ENCODE measurements at places on chromosomes 4 and X. TPM values are rescaled to one million over a fixed set of nuclear protein-coding genes. Genes with fewer than 3 reads are reported as not detected.

DNA sequence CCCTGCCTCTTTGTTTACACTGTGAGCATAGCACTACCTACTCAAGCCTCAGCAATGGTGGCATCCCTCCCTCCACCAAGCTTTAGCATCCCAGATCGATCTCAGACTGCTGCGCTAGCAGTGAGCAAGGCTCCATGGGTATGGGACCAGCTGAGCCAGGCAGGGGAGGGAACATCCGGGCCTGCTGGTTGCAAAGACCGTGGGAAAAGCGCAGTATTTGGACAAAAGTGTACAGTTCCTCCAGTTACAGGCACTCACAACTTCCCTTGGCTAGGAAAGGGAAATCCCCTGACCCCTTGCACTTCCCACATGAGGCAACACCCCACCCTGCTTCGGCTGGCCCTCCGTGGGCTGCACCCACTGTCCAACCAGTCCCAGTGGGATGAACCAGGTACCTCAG is 26.5 kb downstream of the EGF start:
- no peak for DNase-seq

DNA sequence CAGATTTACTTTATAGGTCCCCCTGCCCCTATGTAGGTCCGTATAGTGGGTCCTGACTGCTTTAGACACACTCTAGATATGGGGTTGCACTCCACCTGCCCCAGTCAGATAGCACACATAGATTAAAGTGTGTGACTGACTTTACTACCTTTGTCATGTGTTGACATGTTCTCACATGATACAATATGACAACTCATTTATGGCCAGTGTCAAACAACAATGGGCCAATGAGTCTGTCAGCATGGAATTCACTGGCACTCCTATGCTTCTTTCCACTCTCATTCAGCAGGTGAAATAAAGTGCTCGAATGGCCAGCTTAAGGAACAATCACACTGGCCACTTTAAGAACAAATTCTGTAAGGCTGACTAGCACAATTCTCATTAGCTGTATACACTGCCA is 23.8 kb upstream of the FMR1NB start:
- DNase-seq = no peak

DNA sequence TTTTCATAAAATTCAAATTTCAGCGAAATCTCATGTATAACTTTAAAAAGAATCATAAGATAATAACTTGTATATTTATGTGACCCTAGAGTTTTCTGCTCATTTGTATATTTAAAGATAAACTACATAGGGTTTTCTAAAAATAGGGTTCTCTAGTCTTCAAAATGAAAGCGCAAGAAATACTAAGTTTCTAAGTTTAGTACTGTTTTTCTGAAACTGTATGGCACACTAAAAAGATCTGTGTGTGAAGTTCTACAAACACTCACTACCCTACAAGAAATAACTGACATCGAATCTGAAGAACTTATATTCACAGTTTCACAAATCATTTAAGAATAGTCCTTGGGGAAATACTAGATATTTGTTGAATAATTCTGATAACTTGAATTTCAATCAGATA is 38.7 kb upstream of the NDST4 start:
- no peak for DNase-seq

GRCh38 chr4:39451423-39452023 is 7.2 kb downstream of the RPL9 start:
- no peak for DNase-seq

- no peak for DNase-seq
Observed at GRCh38 chr4:177376024-177376423, 66.2 kb downstream of the AGA start.

GRCh38 chr4:31461421-31461820 is 741.3 kb downstream of the PCDH7 start:
- peak; percentile 34 for DNase-seq

The TEX13B gene
- polyA plus RNA-seq = not detected

DNA sequence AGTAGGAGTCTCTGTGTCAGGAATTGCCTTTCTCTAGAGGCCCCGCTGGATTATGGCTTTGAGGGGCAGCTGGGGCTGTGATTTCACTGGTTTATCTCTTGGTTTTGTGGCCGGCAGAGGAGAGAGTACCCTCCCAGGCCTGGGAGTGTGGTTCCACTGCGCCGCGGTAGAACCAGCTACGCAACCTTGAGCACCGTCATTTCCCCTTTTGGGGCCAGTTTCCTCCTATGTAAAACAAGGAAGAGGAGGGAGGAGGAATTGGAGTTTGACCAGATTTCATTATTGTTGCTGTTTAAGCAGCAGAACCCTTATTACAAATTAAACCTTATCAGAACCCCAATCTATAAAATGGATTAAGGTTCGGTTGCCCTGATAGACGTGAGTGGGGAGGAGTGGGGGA is 4.4 kb downstream of the SOX3 start:
- no peak for DNase-seq

- DNase-seq = no peak
Observed at GRCh38 chr4:157291071-157291470, 70.5 kb downstream of the GRIA2 start.

- peak; percentile 17 for DNase-seq
Observed at GRCh38 chr4:185282968-185283367, 73.6 kb downstream of the SNX25 start.

The SLC6A14 gene
- polyA plus RNA-seq = not detected

GRCh38 chrX:40169193-40170101 is 71.7 kb upstream of the BCOR start:
- DNase-seq = peak; percentile 81

GRCh38 chrX:77003530-77003929 is 443.7 kb upstream of the FGF16 start:
- DNase-seq = no peak

The SPANXN5 gene
- polyA plus RNA-seq = not detected

GRCh38 chrX:68833855-68834331 is 5.1 kb downstream of the EFNB1 start:
- no peak for DNase-seq

The TMSB15B gene
- polyA plus RNA-seq = 12.0 TPM

DNA sequence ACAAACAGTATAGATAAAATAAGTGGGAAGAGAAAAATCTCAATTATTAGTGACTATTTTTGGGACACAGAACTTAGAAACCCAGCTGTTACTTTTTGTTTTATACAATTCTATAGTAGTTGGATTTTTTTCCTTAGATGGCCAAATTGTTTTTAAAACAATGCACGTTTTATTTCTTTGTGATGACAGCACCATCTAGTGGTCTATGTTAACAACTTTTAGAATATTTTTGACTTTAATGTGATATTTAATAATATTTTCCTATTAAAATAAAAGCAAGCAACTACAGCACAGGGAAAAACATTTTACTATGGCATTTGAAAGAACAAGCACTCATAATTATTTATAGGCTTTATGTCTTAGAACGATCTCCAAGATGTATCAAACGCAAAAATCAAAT is 5.6 kb upstream of the SMIM31 start:
- DNase-seq = peak; percentile 44

DNA sequence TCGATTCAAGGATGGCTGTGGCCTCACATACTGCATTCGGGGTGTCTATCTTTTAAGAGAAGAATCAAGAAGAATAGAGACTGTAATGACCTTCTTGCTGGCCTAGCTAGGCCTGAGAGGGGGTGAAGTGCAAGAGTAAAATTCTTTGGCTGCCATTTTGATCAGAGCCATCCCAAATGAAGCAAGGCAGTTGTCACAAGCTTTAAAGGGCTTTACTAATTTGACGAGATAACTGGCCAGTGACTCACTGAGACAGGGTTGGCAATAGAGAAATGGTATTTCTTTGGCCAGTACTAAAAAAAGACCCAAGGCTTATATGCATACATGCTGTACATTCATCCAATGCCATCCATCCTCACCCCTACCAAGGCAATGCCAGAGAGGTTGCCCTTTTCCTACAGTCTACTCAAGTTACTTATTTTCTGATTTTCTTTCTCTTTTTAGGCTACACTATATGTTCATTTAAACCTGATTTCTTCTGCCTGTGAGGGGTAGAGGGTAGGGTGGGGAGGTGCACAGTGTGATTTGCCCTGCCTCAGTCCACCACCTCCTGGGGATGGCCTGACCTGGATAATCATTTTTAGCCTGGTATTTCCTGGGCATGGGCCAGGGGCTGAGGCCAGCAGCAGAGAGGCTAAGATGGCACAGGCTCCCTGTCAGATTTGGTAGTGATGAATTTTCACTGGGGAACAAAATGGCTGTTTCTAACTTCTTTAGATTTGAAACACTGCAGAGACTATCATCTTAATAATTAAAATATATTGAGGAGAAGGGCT is 32.2 kb downstream of the ATG4A start:
- peak; percentile 29 for DNase-seq

The MAD2L1 gene
- 38.4 TPM for polyA plus RNA-seq

- DNase-seq = no peak
Observed at GRCh38 chr4:169601016-169601771, 11.2 kb downstream of the NEK1 start.

- DNase-seq = no peak
Observed at GRCh38 chr4:609400-610050, 15.8 kb upstream of the PDE6B start.

GRCh38 chr4:35725131-35725530 is 519.2 kb downstream of the ARAP2 start:
- DNase-seq = no peak

- DNase-seq = peak; percentile 1
Observed at GRCh38 chrX:920234-920799, 289.7 kb downstream of the SHOX start.

The F9 gene
- polyA plus RNA-seq = not detected

GRCh38 chr4:108053251-108053711 is 63.6 kb downstream of the HADH start:
- no peak for DNase-seq

DNA sequence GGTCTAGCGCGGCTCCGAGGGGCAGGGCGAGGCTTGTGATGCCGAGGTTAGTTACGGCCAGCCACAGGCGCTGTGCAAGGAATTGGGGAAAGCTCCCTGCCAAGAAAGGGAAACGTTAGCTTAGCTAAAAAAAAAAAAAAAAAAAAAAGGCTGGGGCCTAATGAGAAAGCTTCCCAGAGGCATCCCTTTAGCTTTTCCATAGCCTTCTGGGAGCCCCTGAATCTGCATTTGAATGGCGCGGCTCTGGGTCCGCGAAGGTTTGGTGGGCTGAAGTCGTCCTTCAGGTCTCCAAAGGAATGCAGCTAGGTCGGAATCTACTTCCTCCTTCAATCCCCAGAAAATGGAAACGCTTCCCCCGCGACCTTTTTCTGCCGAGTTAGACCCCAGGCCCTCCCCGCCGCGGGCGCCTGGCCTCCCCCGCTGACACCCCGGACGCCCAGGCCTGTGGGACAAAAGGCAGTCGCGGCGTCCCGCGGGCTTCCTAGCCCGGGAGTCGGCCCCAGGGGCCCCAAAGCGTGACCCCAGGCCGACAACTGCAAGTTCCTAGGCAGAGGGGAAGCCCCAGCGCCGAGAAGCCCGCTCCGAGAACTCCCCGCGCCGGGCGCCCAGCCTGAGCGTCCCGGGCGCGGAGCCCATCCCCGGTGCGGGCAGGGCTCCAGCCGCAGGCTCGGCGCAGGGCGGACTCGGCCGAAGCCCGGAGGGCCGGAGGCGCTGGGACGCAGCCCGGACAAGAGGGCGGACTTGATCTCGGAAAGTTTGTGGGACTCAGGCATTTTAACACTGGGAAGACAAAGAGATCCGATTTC is 605 bp upstream of the FAT1 start:
- DNase-seq = peak; percentile 61

- DNase-seq = peak; percentile 19
Observed at GRCh38 chr4:101259876-101260275, 87.5 kb downstream of the PPP3CA start.

The EFHC2 gene
- 0.64 TPM for polyA plus RNA-seq

GRCh38 chrX:132171881-132172280 is 44.1 kb upstream of the FRMD7 start:
- DNase-seq = no peak

DNA sequence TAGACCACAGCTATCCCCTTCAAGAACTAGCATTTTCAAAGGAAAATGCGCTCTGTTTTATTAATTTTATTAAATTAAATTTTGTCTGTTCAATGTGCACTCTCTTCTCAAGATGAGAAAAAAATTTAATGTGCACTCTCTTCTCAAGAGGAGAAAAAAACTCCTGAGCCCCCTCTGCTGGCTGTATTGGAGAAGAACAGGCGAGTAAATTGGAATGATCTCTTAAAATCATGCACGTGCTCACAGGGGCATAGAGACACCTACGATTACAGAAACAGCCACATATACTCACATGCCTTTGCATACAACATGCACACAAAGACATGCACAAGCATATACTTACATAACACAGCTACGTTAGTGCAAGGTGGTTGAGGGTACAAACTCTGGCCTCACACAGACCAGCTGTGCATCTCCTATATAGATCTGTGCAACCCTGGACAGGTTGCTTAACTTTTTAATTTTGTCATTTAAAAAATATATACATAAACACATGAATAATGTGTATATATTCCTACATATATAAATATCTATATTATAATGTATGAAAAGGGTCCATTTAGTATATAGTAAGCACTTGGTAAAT is 176.2 kb upstream of the CXorf66 start:
- DNase-seq = no peak

DNA sequence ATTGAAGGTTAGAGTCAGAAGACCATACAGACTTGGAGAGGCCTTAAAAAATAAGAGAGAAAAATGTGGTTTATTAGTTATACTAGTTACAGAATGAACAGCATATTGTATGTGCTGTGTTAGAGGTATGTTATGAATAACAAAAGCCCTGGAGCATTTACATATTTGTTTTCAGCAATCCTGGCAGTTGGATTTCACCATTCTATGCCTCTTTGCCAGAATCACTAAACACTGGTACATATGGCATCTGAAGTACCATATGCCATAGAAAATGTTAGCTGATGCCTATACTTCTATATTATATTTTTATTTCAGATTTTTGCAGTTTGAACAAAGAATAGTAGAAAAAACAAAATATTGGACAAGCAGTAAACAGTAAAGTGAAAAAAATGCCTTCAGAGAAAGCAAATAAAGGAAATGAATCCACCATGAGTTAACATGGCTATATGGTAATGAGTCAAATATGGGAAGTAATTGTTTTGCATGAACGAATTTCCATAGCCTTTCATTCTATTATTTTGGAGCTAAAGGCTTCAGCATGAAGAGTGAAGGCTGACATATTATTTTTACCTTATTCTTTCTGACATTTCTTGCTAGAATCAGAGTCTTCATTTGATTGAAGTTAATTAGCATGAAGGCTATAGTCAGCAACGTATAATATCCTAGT is 41.9 kb upstream of the PRDM8 start:
- no peak for DNase-seq
